ENCODE measurements at places on chromosomes 2 and 18.

DNA sequence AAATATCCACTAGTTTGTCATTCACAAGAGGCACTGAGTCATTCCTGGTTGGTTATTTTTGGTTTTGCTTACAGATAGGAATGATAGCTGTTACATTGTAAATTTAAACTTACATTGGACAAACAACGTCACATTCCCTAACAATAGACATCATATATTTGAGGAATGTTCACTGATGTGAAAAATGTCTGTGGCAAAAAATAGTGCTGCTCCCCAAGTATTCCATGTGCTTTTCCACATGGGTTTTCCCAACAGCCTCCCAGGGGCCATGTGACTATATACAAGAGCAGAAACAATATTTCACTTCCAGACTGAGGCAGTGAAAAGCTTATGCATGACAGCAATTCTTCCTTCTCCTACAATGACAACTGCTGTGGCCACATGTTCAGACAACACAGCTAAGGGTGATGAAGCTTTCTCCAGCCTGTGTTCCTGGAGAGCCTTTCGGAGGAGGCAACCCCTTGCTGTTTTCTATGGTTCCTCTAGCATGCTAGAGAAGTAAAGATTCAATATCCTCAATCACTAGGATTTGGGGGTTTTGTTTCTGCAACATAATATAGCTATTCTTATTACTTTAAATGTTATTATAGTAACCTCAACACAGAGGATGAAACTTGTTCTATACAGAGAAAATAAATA lies 202.7 kb downstream of the PTH2R start:
- no peak for DNase-seq

DNA sequence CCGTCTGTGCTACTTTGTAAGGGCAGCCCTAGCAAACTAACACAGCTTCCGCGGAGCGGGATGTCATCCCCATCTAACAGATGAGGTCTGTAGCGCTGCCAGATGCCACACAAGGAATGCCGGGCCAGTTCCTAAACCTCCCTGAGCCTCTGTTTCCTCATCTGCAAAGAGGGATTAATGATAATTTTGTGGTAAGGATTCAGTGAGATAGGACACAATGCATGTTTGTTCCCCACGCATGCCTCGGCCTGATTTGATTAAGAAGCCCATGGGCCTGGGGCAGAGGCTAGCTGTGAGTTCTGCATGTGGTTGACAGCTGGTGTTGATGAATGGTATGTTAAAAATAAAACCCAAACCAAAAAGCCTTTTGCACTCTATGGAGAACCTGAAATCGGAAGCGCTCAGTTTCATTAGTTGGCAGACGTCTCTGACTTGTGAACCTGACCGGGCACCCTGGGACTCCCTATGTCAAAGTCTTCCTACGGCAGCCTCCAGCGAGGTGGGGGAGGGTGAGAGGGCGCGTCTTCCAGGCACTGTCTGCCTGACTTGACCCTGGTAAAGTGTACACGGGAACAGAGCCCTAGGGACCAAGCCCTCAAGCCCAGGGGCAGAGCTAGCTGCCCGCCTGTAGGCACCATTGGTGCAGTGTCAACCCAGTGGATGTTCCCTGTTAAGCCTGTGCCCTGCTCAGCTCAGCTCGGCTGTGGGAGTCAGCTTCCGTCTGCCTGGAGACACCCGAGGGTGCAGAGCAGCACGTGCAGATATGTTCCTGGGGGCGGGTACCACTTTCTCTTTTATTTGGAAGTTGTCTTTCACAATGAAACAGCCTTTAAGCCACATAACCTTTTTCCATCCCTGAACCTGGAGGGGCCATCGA lies 14.8 kb upstream of the INHBB start:
- DNase-seq, result no peak

DNA sequence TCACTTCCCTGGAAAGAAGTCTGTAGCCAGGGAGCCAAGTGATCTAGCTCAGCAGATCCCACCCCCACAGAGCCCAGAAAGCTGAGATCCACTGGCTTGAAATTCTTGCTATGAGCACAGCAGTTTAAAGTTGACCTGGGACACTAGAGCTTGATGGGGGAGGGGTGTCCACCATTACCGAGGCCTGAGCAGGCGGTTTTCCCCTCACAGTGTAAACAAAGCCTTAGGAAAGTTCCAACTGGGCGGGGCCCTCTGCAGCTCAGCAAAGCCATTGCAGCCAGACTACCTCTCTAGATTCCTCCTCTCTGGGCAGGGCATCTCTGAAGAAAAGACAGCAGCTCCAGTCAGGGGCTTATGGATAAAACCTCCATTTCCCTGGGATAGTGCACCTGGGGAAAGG lies 887.2 kb upstream of the LRATD1 start:
- DNase-seq, result no peak

DNA sequence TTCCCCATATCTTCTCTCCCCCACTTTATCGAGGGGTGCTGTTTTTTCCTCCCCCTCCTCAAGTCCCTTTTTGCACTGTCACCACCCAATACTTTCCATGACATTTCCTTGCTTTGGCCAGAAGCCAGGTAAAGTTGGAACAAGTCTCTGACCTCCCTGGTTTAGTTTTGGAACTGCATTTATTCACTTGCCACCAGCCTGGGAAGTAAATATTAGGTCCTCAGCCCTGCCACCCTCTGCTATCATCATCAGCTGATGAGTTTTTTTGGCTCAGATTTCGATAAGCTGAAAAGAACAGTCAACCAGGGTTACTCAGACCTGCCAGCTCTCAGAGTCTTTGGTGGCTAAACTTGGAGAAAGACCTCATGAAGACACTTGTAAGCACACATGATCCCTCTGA lies 47.0 kb downstream of the DHRS9 start:
- no peak for DNase-seq

GRCh38 chr18:64027931-64028695 lies 58.2 kb downstream of the SERPINB8 start:
- no peak for DNase-seq

GRCh38 chr2:207504513-207505170 lies 25.1 kb upstream of the CREB1 start:
- DNase-seq, result no peak
